ENCODE measurements at places on chromosomes 2 and 18.

DNA sequence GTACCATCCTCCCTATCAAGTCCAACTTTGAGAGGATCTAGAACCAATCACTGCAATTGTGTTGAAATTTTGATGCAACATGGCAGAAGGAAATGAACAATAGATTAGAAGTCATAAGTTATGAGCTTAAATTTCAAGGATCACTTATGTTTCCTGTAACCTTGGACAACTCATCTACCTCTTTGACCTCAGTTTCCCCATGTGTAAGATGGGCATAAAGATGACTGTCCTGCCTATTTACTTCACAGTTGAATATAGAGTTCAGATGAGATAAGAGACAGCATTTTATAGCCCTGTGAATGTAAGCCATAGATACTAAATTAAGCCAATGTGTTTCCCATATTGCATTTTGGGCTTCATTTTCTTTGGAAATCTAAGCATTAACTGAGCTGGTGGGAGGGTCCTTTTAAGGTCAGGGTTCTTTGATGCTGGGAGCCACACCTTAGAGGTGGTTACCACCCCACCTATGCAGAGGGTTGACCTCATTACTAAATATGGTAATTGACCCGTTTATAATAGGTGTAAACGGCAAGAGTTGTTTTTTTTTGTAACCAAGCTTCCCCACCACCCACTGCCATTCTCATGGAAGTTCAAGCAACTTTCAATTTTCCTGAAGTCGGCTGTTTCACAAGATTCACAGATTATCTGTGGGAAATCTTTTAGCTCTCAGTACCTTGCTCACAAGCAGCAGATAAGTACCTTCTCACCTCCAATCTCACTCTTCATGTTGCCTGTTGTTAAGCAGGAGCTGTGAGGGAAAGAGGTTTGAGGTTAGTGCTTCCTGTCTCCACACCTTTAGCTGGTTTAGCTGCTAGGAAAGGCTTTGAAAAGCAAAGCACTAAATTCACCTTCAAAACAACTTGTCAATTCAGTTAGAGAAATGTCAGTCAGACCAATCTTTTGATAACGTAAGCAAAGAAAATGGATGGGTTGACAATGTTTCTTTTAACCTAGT is 13.3 kb downstream of the CD28 start:
- no peak for DNase-seq

DNA sequence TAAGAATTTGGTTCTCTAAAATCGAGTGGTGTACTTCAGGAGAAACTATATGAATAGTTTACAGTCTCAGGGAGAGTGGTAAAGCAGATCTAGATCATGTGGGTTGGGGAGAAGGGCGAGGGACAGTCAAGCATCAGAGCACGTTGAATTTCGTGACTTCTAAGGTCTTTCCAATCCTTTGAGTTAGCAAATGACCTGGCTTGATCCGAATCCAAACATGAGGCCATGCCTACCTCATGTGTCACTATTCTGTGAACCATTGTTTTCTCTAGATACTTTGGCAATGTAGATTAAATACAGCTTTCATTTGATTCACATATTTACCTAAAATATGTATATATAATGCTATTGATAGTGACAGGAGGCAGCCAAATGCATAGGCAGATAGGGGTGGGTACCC is 674.9 kb downstream of the NYAP2 start:
- no peak for DNase-seq

DNA sequence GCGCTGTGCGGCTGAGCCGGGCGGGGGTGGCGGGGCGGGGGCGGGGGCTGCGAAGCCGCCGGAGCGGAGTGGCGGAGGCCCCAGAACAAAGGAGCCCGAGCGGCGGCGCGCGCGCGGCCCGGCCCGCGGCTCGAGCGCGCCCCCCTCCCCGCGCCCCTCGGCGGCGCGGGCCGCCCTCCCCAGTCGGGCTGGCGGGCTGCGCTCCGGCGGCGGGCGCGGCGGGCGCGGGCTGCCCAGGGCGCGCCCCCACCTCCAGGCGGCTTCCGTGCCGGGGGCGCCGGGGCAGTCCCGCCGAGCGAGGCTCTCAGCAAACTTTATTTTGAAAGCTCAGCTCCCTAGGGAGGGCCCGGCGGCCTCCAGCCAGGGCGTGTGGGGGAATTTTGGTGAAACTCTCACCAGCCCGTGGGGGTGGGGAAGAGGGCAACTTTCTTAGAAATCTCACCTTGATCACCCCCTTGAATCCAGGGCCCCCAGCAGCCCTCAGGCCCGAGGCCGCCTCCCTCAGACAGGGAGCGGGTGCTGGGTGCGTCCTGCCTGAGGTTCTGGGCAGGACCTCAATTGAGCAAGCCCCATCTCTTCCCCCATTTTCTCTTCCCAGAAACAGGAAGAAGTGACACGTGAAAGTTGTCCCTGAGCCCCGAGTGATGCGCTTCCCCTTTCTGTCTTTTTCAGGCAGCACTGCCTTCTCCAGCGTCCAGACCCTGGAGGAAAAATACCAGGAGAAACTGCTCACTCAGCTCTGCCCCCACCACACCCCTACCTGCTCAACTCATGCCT is 786 bp downstream of the TET3 start:
- DNase-seq = no peak

DNA sequence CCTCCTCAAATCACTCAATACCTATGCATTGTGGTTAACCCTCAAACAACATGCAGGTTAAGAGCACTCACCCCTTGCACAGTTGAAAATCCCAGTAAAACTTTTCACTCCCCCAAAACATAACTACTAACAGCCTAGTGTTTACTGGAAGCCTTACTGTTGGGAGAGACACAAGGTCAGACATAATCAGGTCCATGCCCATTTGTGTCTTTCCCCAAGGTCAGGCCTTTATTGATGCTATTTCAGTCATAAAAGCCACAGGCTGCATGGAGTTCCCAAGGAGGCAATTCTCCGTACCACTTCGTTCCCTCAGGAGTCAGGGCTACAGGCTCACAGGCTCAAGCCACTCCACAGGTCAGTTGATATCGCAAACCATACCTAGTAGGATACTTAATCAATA is 180.2 kb downstream of the NCK2 start:
- DNase-seq = no peak

All from HFFc6 (cell line).